ENCODE measurements at places on chromosomes 13 and 19.
A peak's percentile ranks its signal among the peaks of the same experiment; 100 is the strongest.

GRCh38 chr13:95552208-95552538, 347 bp upstream of the CLDN10 start:
- peak; percentile 29 for DNase-seq

DNA sequence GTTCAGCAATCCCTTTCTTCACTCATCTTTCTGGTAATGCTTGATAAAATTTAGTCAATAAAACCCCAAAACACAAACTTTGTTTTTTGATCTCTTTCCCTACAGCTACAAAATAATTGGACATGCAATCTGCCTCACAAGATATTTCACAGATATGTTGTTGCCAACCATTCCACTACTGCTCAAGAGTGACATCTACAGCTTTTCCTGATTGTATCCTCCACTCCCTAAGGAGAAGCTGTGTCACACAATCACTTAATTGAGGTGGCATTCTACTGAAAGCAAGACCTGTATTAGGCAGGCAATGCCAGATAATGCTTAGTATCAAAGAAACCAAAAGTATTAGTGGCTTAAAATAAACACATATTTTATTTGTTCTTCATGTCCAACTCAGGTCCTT, 1646.2 kb upstream of the SPRY2 start:
- no peak for DNase-seq

DNA sequence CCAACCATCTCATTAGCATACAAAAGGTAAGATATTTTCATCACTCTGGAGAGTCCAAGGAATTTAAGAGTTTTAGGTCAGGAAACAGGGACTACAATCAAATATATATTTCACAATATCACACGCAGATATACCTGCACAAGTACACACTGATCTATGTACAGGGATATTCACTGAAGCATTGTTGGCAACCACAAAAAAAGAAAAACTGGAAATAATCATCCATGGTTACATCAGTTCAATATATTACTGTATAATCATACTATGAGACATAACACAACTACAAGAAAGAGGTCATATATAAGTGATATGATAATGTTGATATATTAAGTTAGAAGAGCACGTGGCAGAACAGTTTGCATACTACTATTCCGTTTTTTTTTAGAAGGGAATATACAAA, 2.2 kb upstream of the SERP2 start:
- DNase-seq = no peak

DNA sequence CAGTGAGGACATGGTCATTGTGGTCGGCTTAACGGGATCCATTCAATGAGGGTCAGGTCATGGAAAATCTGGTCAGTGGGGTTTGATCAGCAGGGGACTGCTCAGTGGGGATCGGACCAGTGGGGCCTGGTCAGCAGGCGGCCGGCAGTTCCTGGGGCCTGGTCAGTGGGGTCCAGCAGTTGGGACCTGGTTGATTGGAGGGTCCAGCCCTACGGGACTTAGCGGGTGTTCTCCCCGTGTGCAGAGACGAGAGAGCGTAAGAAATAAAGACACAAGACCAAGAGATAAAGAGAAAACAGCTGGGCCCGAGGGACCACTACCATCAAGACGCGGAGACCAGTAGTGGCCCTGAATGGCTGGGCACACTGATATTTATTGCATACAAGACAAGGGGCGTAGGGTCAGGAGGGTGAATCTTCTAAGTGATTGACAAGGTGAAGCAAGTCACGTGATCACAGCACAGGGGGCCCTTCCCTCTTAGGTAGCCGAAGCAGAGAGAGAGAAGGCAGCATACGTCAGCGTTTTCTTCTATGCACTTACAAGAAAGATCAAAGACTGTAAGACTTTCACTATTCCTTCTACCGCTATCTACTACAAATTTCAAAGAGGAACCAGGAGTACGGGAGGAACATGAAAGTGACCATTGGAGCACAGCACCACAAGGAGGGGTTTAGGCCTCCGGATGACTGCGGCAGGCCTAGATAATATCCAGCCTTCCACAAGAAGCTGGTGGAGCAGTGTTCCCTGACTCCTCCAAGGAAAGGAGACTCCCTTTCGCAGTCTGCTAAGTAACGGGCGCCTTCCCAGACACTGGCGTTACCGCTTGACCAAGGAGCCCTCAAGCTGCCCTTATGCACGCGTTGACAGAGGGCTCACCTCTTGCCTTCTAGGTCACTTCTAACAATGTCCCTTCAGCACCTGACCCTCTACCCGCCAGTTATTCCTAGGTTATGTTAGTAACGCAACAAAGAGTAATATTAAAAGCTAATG, 62.1 kb upstream of the TPM4 start:
- DNase-seq = no peak

DNA sequence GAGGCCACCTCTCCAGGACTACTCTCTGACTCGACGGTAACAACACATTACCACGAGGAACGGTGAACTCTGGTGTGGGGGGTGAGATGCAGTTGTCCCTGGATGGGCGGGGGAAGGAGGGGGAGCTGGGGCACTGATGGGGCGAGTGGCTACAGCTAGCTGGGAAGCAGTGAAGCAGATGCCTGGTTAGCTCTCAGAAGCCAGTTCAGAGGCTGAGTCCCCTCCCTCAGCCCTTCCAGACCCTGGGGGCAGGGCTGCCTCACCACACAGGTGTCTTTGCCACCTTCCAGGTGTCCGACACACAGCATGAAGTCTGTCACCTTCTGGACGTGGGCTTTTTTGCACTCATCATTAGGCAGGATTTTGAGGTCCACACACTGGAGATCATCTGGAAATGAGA, 4.0 kb downstream of the KLK1 start:
- no peak for DNase-seq

DNA sequence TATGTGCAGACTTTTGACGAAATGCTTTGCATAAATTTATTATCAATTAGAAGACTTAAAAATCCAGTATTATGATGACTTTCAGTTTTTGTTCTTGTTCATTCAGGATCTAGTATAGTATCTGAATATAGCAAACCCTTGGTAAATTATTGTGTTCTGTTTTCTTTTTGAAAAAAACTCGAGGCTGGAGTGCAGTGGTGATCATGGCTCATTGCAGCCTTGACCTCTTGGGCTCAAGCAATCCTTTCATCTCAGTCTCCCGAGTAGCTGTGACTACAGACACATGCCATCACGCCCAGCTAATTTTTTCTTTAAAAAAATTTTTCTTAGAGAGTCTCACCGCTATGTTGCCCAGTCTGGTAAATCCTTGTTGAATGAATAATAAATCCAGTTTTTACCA, 4.6 kb downstream of the FARP1 start:
- DNase-seq = no peak

GRCh38 chr19:55287361-55288079, 3.7 kb downstream of the BRSK1 start:
- no peak for DNase-seq

- DNase-seq = no peak
These were observed 4.9 kb downstream of the TSSK6 start for GRCh38 chr19:19510432-19510831.

- no peak for DNase-seq
These were observed 2.8 kb downstream of the GFY start for GRCh38 chr19:49427855-49428546.

DNA sequence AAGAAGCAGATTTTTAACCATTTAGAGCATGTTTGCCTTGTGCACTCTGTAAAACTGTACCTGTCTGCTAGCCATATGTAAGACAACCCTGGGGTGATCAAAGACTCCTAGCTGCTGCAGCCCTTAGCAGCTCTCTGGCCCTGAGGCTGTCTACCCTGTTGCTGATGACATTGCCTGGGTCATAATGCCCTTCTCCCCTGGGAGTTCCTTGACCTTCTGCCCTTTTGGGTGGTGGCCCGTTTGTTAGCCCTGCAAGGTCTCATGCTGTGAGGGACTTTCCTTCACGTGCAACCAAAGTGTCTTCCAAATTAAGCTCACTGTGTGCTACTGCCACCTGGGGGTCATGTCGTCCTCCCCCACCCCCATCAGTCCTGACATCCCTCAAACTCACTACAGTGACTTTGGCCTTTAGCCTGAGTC, 7.4 kb downstream of the GPC6 start:
- DNase-seq = no peak

GRCh38 chr13:87459419-87459818, 211.8 kb upstream of the SLITRK5 start:
- DNase-seq = no peak

DNA sequence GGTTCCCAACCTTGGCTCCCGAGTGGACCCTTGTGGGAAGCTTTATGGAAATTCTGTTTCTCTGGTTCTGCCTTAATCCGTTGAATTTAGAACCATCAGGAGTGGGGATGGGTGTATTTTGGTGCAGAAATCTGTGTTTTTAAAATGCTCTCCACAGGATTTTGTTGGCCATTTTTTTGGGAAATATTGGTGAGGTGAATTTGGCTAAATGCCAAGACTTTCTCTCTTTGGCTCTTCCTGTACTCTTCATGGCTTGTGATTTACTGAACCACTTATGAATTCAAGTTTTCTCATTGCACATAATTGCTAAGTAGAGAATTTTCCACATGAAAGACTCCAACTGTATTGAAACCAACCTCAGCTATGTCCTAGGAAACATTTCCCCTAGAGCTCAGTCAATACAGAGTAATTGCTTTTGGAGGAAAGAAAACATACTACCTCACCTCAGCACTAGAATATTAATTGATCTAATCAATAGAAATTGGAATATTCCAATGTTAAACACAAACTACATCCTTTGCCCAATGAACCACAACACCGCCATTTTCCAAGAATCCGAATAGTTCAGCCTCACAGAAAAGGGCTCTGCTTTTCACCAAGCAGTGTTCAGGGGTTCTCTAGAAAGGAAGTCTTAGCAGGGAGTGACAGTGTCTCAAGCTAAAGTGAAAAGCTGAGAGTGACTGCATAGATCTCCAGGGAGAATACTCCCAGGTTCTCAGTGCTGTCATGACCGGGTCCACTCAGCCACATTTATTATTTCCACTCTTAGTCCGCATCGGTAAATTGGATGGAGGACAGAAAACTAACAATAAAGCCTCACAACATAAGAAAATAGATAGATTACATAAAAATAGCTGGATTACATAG, 60.3 kb downstream of the ERCC5 start:
- no peak for DNase-seq

DNA sequence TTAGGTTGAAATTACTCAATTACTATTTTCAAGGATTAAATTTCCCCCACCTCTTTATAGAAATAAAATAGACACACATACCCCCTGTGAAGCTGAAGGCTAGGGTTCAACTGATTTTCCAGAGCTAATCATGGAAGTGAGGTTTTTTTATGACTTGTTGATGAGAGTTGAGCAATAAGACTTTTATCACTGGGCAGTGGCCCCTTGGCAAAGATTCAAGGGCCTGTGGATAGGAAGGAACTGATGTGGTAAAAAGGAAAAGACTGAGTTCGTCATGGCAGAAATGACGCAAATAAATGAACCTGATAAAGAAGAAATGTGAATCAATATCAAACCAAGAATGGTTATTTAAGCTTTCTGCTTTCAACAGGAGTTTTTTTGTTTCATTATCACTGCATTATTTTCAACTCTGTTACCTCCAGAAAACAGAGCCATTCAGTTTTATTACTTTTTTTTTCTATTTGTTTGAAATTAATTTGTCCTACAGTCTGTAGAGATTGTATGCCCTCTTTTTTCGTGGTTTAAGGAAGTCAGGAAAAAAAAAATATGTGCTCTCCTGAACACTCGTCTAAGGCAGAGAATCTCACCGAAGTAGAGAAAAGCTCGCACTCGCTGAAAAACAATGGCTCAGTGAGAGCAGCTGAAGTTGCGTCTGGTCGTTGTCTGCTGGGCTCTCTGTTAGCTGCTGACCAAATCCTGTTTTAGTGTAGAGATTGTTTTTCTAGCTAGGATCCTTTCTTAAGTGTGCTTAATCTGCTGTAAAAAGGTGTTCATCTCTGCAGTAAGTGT, 38.9 kb downstream of the STOML3 start:
- peak; percentile 39 for DNase-seq

- no peak for DNase-seq
These were observed 612.7 kb downstream of the SLITRK6 start for GRCh38 chr13:85186356-85187045.

- no peak for DNase-seq
These were observed 68.4 kb downstream of the F2RL3 start for GRCh38 chr19:16957151-16957701.

DNA sequence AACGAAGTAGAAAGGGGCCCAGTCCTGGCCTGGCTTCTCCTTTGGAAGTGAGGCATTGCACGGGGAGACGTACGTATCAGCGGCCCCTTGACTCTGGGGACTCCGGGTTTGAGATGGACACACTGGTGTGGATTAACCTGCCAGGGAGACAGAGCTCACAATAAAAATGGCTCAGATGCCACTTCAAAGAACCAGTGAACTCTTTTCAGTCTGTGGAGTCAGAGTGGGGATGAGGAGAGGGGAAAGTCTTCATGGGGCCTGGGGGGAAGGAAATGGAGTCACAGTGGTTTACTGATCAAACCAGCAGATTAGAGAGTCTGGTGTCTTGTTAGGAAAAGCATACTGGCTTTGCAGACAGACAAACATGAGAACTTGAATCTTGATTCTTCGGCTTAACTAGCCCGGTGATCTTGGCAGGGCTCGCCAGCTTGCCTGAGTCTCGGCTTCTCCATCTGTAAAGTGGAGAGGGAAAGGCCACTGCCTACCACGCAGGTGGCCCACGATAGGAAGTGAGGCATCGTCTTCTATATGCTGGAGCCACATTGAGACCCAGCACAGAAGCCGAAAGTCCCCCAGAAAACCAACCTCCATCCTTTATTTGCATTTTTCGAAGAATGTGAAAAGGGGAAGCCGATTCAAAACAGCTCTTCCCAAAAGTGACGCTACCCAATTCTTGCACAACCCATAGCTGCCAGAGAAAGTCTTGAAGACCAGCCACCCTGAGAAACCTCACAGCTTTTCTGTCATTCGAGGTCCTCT, at the start of gene FFAR1:
TSS of gene FFAR1 (plus strand) at position 732 of the 759 bp plus-strand sequence. CDS start 3,650 bp downstream, outside the sequence.
- no peak for DNase-seq

DNA sequence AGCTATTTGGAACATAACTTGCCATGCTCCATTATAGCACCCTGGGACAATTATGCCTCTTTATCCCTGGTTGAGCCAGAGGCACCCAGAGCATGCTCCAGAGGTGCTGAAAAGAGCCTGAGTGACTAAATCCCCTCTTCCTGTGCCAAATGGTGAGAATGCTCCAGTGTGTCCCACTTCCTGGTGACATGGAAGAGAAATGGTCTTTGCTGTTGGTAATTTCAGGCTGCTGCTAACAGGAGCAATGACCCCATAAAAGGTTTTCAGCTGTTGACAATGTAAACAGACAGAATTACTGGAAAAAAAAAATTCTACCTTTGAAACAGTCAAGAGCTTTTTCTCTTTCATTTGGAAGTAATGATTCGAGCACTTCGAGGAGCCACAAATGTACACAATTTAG, 341.8 kb downstream of the FGF9 start:
- DNase-seq = no peak

- peak; percentile 48 for DNase-seq
These were observed 97.0 kb upstream of the MBNL2 start for GRCh38 chr13:97124915-97125809.

Data from SHP77 treated with DMSO at 0.1 percent for 48 hours (cell line).